ENCODE measurements at places on chromosomes 12 and 14.

DNA sequence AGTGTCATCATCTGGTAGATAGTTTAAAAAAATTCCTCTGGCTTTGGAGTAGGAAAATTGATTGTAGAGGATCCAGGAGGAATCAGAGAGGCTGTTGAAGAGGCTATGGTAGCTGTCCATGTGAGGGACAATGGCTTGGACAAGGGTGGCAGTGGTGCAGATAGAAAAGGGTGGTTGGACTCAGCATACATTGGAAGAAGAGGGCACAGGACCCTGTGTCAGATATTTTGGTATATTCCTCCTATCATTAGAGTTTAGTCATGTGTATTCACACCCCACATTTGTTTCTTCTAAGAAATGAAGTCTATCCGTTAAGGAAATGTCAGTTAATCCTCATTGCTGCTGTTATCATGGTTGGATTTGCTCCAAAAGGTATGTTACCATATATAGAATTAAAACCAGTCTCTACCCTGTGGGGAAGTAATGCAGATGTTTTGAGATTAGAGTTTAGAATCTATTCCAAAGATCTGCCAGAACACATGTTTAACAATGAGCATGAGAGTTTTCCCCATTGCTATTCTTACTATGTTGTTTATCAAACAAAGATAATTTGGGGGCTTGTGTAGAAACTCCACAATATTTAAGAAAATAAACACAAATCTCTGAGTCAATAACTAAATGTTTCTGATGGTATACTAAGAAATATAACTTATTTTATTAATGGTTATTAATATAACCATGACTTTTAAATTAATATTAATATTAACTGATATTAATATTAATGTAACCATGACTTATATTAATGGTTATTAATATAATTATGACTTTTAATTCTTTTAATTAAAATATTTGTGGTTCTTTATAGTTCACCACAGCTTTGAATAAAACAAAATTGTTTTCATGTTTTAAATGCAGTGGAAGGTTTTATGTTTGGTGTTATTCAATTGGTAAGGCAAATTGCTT, 80.9 kb downstream of the CRADD start:
- H3K4me1 ChIP-seq = peaks cover 4% of the 10 kb centered on the region
- H3K36me3 ChIP-seq = no peaks in the 10 kb centered on the region
- H3K27ac ChIP-seq = no peak overlapping the region
- H3K27me3 ChIP-seq = no peaks in the 10 kb centered on the region
- DNase-seq = no peak

GRCh38 chr12:25552681-25553080, 402 bp downstream of the LMNTD1 start:
- H3K27me3 ChIP-seq = no peaks in the 10 kb centered on the region
- H3K27ac ChIP-seq = no peak overlapping the region

DNA sequence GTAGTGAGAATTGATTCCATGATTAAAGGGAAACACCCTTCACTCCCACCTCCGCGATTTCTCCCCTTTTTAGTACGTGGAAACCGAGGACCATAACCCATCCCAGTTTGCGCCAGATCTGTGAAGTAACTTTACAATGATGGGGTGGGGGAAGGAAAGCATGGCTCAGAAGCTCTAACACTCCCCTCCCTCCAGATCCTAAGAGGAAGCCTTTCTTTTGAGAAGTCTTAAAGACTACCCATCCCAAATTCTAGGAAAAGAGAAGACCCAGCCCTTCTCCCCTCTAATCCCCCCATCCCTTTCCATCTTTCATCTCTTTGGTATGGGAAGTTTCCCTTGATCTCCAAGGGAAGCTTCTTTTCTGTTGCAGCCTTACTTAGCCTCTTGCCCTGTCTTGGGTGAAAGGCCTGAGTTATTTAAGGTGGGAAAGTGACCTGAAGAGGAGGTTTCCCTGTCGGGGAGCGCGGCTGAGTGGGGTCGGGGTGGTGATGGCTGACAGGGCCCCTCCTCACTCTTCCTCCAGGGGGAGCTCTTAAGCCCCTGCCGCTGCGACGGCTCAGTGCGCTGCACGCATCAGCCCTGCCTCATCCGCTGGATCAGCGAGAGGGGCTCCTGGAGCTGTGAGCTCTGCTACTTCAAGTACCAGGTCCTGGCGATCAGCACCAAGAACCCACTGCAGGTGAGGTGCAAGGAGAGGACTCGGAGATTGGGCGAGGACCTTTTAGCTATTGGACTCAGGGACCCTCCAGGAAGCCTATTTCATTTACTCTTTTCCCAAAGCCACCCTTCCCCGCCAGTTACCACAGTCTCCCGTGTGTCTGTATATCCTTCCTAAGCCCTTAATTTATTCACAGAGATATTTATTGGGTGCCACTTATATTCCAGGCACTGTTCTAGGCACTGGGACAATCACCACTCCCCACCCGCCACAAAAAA, 1.8 kb downstream of the MARCHF9 start:
- peaks cover 11% of the 10 kb centered on the region for H3K36me3 ChIP-seq
- no peaks in the 10 kb centered on the region for H3K27me3 ChIP-seq
- no peak for DNase-seq
- peaks cover 8% of the 10 kb centered on the region for H3K4me1 ChIP-seq

GRCh38 chr12:27732281-27732680, 21.6 kb downstream of the MRPS35 start:
- no peak overlapping the region for H3K4me3 ChIP-seq
- no peaks in the 10 kb centered on the region for H3K4me1 ChIP-seq
- no peaks in the 10 kb centered on the region for H3K27me3 ChIP-seq

- H3K36me3 ChIP-seq = no peaks in the 10 kb centered on the region
- H3K4me1 ChIP-seq = no peaks in the 10 kb centered on the region
- no peaks in the 10 kb centered on the region for H3K27me3 ChIP-seq
- DNase-seq = no peak
- no peak overlapping the region for H3K27ac ChIP-seq
- H3K4me3 ChIP-seq = no peak overlapping the region
These were observed 144.6 kb downstream of the TPH2 start for GRCh38 chr12:72082986-72083820.
